Hypothalamus (tissue), 51 donors: ENCODE measurements at places on chromosomes 12 and 14.

- no peak for DNase-seq
Measured at GRCh38 chr12:124352839-124353238, 57.9 kb downstream of the RFLNA start.

DNA sequence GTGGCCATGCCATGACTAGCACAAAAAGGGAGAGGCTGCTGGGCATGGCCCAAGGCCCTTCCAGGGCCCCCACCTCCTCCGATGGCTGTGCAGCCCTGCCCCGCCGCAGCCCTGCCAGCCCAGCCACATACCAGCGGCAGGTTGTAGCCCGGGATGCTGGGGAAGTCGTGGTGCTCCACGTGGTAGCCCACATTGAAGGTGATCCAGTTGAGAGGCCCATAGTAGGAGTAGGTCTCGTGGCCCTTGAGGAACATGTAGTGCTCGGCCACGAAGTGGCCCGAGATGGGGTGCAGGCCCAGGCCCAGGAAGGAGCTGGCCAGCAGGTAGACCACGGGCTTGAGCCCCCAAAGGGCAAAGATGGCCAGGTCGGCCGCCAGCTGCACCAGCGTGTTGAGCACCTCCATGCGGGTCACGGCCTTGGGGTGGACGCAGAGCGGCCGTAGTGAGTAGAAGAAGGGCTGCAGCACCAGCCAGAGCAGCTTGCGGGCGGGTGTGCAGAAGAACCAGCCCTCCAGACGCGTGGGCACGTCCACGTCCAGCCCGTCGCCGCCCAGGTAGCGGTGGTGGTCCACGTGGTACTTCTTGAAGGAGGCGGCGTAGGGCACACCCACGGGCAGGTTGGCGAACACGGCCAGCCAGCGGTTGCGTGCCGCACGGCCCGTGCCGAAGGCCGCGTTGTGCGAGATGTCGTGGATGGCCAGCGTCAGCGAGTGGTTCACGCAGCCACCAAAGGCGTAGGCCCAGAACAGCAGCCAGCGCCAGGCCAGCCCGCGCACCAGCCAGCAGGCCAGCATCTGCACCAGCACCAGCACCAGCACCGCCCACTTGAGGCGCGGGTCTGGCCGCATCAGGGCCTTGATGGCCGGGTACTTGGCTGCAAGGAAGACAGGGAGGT, 10.4 kb downstream of the DEGS2 start:
- no peak for DNase-seq

DNA sequence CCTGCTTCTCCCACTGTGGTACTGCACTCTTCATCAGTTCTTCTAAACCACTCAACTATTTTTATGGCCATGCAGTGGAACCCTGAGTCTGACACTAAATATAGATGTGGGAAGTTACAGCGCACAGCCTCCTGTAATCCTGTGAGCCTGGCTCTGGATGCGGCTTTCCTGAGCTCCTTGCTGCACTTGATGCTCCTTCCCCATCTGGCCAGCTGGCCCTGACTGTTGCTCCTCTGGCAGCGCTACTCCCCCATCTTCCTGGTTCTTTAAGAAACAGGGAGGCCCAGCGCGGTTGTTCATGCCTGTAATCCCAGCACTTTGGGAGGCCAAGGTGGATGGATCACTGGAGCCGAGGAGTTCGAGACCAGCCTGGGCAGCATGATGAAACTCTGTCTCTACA, 24.6 kb downstream of the IQSEC3 start:
- DNase-seq: no peak

GRCh38 chr12:28865776-28866175, 283.3 kb upstream of the FAR2 start:
- DNase-seq: no peak

DNA sequence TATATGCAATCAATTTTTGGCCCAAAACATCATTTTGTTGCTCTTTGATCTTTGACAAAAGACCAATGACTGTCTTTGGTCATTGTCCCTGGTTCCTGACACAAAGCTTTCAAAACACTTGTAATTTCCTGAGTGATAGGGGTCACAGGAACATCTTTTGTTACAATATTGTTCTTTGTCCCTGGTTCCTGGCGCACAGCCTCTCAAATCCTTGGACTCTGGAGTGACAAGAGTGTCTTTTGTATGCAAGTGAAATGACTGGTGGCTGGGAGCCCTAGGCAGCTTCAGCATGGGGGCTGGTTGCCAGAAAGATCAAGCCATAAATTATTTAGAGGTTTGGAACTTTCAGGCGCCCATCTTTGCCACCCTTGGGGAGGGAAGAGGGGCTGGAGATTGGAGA, 53.9 kb downstream of the DNAH10 start:
- DNase-seq: peak; percentile 28

- DNase-seq: no peak
Measured at GRCh38 chr12:99054601-99055128, 409.6 kb downstream of the APAF1 start.

GRCh38 chr12:63064080-63064479, 86.9 kb downstream of the AVPR1A start:
- no peak for DNase-seq

DNA sequence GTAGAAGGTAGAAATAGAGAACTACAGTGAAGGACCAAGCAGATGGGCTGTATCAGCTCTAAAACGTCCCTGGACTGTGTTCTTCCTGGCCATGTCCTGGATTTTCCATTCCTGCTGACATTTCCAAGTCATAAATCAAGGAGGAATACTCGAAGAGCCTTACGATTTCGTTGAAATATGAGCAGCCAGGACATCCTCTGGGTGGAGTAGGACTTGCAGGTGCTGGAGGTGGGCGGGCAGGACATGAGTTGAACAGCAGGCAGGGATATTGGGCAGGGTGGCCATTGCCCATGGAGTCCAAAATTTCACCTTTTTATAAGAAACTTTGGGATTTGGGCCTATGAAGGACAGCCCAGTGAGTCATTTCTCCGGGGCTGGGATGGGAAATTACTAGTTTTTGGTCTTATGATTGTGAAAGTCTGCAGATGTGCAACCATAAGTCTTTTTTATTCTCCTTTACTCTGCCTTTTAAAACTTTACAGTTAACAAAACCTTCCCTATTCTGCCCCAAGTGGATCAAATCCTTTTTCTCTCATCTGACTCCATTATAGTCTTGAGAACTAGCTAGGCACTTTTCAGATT, 88.8 kb downstream of the TMX1 start:
- no peak for DNase-seq

- DNase-seq: no peak
Measured at GRCh38 chr12:78290606-78291345, 460.1 kb downstream of the NAV3 start.

DNA sequence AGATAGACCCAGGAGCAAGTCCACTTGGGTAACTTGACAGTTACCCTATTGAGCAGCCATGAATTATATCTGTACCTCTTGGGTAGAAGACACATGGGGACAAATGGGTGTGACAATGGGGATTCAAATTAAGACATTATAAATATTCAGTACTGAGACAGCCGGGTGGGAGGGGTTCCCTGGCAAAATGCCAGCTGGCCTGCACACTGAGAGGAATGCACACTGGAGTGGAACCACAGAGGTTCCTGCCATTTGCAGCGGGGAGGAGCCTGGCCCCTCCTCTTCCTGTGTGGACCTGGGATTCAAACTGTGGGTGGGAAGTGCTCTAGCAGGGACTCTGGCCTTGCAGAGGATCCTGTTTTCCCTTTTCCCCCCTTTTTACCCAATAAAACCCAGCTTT, 118.7 kb upstream of the CDKN3 start:
- no peak for DNase-seq
